ENCODE measurements at places on chromosomes 1 and 21. TPM values are rescaled to one million over a fixed set of nuclear protein-coding genes. Genes with fewer than 3 reads are reported as not detected.

Gene C1orf210
- not detected for total RNA-seq

Gene DNAJB4
- 9.8 TPM for total RNA-seq

Gene PLEKHG5
- total RNA-seq: 3.6 TPM

Gene EVI5
- 0.65 TPM for total RNA-seq

Gene CCDC185
- not detected for total RNA-seq

Gene SYPL2
- not detected for total RNA-seq

Gene GSTM5
- not detected for total RNA-seq

Gene OVAAL
- not detected for total RNA-seq

Gene HEYL
- total RNA-seq: not detected

Gene SLC44A5
- total RNA-seq: 2.5 TPM

Gene B4GALT3
- 52.2 TPM for total RNA-seq

Gene MIXL1
- not detected for total RNA-seq

Gene PGBD5
- not detected for total RNA-seq

Gene FGR
- 0.23 TPM for total RNA-seq

Gene CHI3L1
- total RNA-seq: not detected

Gene IL19
- not detected for total RNA-seq

Gene TRIM33
- total RNA-seq: 39.5 TPM

Gene TFF2
- not detected for total RNA-seq

Gene CD48
- 378 TPM for total RNA-seq

Gene G0S2
- total RNA-seq: 1.1 TPM

Gene FAM72C
- total RNA-seq: 7.3 TPM

Gene LCE3E
- not detected for total RNA-seq

Gene IGSF3
- 0.08 TPM for total RNA-seq

Gene RXFP4
- not detected for total RNA-seq

Gene KLHDC9
- 0.58 TPM for total RNA-seq

Gene PLPPR4
- not detected for total RNA-seq

Gene IL10
- not detected for total RNA-seq

Gene OR10Z1
- not detected for total RNA-seq

Gene HECTD3
- 38.3 TPM for total RNA-seq

Gene CATSPERE
- 0.83 TPM for total RNA-seq

Gene BRDT
- not detected for total RNA-seq

Gene MAP10
- 3.1 TPM for total RNA-seq

Gene HMGCS2
- total RNA-seq: not detected

Gene CYB5RL
- total RNA-seq: 10.4 TPM

Gene NBPF6
- not detected for total RNA-seq

Gene BNIPL
- 1.0 TPM for total RNA-seq

Gene RXRG
- not detected for total RNA-seq

Data from activated naive CD4-positive, alpha-beta T cell treated with anti-CD3 and anti-CD28 coated beads, Interleukin-2, amount 10 ng/mL, durations not matched to agents 5 hours and 36 hours (primary cell).